ENCODE measurements at places on chromosomes 12 and 14.
A peak's percentile ranks its signal among the peaks of the same experiment; 100 is the strongest.

DNA sequence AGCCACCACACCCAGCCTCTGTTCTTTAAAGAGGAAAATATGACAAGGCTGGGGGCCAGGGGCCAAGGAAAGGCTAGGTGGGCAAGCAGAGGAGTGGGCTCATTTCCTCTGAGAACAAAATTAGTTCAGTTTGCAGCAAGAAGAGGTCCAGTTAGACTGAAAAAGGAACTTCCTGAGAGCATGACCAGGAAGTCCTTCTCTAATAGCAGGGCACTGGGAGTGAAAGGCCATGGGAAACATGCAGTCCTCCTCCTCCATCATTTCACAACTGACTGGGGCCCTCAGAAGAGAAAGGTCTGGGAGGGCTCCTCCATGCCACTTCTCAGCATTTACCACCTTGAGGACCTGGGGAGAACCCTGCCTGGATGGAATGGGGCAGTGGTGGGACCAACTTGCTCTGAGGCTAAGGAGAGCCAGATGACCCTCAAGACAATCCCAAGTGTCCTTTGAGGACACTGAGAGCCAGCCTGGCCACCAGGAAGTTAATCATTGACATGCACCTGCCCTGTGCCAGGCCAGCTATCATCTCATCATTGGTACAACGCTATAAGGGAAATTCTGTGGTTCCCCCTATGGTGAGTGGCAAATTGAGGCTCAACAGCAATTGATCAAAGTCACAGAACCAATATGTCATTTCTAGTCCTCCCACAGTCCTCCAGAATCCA is 2.0 kb downstream of the AQP2 start:
- DNase-seq = no peak

GRCh38 chr12:120710805-120711296 is 593 bp downstream of the UNC119B start:
- no peak for DNase-seq

GRCh38 chr14:32377046-32377646 is 48.0 kb downstream of the AKAP6 start:
- no peak for DNase-seq

GRCh38 chr12:54384591-54385041 is at the start of gene ZNF385A:
ZNF385A (minus strand) TSS chr12:54384733; CDS start chr12:54384514, 219 bp downstream.
- no peak for DNase-seq

- no peak for DNase-seq
Observed at GRCh38 chr12:8513256-8513655, at the start of gene CLEC4D. CLEC4D (plus strand) TSS chr12:8513503; CDS start chr12:8513733, 230 bp downstream.

DNA sequence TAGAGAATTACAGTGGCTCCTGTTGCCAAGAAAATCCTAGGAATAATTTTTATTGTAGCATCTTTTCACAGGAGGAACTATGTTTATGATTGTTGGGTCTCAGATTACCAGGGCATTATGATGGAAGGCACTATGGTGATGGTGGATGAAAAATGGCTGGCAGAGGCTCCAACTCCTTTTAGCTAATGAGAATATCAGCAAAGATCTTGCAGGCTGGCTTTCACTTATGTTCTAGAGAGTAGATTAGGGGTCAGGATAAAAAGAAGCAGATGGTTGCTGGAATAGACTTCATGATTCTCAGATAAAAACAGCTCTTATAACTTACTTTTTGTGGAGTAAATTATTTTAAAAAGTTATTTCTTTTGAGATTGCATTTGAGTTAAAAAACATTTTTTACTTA is 501.9 kb downstream of the TRHDE start:
- no peak for DNase-seq

DNA sequence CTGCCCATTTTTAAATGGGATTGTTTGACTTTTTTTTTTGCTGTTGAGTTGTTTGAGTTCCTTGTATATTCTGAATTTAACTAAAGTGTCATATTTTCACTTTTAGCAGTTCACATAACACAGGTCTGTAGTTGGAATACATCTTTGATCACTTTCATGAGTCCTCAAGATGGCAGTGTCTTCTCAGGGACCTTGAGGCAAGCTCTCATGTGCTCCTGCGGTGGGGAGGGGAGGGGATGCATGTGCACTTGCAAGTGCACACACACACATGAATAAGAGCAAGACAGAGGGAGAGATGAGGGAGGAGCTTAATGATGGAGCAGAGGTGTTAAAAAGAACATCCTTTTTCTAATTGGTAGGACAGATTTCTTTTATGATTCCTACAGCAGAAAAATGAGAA is 291.4 kb upstream of the OR4E1 start:
- DNase-seq = peak; percentile 14

DNA sequence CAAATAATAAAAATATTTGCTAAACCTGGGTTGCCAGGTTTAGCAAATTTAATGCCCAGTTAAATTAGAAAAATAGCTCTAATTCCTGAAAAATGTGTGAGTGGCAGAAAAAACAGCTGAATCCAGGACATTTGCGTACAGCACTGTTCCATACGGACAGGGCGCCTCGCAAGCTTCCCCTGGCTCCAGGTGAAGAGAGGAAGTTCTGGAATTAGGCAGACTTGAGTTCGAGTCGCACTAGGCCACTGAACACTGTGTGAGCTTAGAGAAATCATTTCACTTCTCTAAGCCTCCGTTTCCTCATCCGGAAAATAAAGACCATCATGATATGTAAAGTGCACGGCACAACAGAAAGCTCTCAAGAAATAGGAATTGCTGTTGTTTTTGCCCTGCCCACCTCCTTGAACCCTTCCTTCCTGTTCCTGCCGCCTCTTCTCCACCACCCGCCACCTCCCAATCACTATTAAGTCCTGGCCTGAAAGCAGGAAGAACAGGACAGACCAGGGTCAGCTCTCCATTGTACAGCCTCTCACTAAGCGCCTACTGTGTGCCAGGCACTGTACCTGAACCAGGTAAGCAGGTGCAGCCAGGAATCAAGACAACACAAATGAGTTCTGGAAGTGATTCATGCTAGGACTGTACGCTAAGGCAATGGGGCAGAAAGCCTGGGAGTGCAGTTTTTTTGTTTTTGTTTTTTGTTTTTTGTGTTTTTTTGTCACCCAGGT is 763 bp upstream of the PHETA1 start:
- no peak for DNase-seq

GRCh38 chr14:76264384-76264783 is 111.6 kb upstream of the ESRRB start:
- DNase-seq = no peak

- peak; percentile 53 for DNase-seq
Observed at GRCh38 chr12:12461923-12462315, 100.7 kb downstream of the DUSP16 start.

DNA sequence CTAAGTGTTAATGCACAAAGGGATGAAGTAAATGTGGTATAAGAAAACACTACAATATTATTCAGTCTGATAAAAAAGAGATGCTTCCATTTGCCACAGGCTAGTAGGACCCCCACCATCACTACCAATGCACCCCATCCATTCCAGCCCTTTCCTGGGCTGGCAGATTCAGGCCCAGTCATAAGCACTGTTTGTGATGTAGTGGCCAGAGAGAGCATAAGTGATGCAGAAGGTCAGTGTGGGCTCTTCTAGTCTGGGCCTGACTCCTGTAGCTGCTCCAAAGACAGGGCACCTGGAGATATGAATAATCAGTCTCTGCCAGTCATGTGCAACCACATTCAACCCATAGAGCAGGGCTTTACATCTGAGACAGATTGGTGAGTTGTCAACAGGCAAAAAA is 1294.7 kb downstream of the TMEM121 start:
- DNase-seq = no peak

DNA sequence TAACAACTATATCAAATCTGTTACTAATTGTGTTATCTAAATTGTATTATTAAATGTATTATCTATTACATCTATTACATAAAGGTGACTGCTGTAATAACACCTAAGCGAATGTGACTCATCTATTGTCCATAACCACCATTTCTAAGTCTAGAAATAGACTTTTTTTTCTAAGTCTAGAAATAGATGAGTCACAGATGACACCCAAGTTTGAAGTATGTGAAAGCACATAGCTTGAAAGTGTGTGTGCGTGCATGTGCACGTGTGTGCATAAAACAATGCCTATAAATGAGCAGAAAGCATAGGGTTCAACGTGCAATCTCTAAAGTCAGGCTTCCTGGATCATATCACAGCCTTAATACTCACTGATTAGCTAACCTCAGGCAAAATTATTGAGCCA is 451.3 kb upstream of the USP15 start:
- DNase-seq = no peak

DNA sequence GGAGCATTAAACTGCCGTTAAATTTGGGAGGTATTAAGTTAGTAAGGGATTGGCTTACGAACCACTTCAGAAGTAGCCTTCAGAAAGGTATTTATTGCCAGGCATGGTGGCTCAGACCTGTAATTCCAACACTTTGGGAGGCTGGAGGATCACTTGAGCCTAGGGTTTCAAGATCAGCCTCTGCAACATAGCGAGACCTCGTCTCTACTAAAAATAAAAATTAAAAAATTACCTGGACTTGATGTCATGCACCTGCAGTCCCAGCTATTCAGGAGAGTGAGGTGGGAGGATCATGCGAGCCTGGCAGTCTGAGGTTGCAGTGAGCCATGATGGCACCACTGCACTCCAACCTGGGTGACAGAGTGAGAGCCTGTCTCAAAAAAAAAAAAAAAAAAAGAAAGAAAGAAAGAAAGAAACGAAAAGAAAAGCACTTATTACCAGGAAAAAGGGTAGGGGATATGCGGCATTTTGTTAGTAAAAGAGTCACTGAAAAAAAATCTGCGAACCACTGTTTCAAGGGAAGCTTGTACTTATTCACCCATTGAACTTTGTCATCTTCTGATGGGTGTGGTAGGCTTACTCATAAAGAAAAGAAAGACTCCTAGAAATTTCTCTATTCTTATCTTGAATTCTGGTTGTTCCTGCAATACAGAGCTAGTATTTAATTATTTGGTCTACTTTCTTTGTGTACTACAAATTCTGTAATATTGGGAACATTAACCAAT is 33.6 kb upstream of the PLEKHA5 start:
- no peak for DNase-seq

GRCh38 chr14:69151458-69152180 is 1.3 kb downstream of the DCAF5 start:
- peak; percentile 73 for DNase-seq

DNA sequence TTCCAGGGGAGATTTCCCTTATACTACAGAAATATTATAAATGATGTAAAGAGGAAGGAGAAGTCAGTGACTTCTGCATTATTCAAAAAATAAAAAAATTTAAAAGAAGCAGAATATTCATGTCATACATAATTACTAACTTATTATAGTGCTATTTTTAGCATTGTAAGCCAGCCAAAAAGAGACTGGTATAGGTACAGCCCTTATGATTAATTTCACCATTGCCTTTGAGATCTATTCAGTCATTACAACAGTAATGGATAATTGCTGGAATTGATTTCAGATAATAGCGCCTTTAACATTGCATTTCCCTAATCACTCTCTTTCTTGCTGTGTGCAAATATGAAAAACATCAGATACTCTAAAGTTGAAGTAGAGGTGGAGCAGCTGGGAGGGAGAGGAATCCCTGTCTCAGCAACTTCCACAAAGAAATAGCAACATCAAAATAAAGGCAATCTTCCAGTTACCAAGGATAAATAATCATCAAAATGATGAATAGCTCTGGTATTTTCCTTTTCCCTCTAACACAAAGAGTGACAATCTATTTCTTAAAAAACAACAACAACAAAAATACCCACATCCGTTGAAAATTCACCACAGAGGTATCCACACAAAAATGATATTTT is 71.8 kb upstream of the OVCH1 start:
- DNase-seq = no peak

DNA sequence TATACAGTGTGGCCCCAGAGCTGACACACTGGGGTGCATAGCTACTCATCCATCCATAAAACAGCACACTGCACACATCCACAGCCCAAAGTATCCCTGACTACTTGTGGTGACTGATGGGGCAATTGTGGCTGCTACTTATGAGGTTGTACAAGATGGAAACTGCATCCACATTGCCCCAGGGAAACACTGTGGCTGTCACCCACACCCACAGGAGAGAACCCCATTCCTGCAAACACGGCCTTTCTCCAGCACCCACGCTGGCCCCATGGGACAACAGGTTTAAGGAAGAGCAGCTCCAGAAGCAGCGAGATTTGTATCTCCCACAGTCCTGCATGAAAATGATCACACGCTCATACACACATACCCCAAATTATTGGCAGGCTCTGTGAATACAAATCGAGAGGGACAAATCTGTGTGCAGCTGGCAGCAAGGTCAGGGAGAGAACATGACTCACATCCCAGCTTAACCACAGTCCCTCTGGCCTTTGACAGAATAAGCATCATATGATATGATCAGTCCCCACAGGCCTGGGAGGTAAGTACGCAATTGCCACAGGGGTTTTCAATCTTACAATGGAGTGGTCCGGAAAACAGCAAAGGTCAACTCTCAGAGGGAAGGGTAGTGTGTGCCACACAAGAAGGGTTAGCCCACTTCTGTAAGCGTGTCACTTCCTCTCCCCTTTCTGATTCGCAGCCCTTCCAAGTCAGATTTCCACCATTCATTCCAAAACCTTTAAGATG is 61.9 kb downstream of the ESR2 start:
- DNase-seq = peak; percentile 61

DNA sequence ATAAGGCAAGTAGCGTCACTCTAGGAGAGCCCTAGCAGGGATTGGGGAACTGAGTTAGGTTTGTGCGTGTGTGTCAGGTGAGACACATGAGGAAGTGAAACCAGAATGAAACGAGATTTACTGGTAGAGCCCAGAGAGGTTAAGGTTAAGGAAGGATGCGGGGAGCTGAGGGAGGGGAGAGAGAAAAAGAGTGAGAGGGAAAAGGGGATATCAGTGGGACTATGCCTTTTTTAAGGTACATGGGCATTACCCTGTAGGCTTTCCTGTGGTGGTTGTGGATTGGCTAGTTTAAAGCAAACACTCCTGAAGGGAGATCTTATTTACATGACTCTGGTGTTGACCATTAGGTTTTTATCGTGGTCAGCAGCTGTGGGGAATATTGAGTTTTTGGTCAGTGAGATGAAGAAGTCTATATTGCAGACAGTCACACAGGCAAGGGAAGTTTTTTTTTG is 13.9 kb downstream of the ZDHHC17 start:
- DNase-seq = no peak

DNA sequence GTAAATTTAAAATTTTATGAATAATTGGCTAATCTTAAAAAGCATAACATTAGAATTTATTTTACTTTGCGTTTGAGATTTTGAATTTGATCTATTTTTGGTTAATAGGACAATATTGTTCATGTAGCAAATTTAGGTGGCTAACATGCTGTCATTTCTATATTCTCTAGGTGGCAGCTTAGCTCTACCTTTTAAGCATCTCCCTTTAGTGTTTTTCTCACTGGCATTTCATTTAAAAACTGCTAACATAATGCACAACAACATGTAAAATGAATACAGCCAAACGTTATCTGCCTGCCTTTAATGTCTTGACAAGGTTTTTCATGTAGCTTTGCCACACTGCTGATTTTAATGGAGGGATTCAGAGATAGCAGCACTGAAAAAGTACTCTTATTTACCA is 272.4 kb upstream of the FBXO33 start:
- no peak for DNase-seq

- no peak for DNase-seq
Observed at GRCh38 chr14:90795744-90796143, 20.5 kb downstream of the TTC7B start.

- DNase-seq = no peak
Observed at GRCh38 chr14:105385322-105385637, 13.1 kb upstream of the TEX22 start.

- no peak for DNase-seq
Observed at GRCh38 chr14:103889313-103890051, 38.8 kb upstream of the TDRD9 start.

- no peak for DNase-seq
Observed at GRCh38 chr14:56023661-56024081, 94.5 kb upstream of the PELI2 start.

- no peak for DNase-seq
Observed at GRCh38 chr12:69901221-69901905, 76.3 kb downstream of the MYRFL start.

Measured in stimulated activated CD8-positive, alpha-beta memory T cell treated with anti-CD3 and anti-CD28 coated beads, Interleukin-15, amount 100 ng/mL, for 48 hours (primary cell).